ENCODE measurements at places on chromosomes 3 and 15.

DNA sequence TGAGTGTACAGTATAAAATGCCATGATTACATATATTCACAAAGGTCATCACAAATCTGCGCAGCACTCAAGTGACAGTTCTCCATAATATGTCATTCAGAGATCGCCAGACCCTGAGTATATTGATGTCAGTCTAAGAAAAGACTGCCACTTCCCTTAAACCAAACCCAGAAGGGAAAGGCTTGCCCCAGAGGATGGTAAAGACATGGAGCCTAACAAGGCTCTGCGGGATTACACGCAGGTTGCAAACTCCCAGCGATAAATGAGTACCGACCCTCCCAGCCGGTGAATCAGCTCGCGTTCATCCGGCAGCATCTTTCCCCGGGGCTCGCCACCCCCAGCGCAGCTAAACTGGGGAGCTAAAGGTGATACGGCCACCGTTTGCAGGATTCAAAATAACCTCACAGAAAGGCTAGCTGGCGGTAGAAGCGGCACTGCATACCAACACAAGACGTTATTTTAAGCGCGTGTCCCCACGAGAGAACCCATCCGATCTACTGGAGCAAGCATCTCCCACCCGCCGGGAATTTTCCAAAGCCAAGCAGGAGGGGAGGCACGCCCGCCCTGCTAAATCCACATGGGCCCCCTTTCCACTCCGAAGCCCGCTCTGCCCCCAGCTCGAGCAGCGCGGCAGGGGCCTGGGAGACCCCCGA lies 643 bp downstream of the MYO5A start:
- peak; percentile 19 for DNase-seq

- DNase-seq = no peak
Measured at GRCh38 chr15:81859737-81860516, 185.9 kb downstream of the MEX3B start.

DNA sequence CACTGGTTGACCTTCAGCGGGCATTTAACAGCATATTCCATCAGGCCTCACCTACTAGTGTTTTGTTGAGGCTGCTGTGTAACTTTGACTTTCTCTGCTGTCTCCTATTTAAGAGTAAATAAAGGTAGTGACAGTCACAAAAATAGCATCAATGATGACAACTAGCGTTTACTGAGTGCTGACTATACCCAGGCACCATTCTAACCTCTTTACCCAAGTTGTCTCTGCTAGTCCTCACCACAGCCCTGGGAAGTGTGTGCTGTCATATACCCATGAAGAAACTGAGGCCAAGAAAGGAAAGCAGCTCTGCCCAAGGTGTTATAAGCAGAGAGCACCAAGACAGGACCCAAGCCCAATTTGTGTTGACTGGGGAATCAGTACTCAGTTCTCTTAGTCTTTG lies 286.4 kb upstream of the CTDSPL start:
- no peak for DNase-seq

DNA sequence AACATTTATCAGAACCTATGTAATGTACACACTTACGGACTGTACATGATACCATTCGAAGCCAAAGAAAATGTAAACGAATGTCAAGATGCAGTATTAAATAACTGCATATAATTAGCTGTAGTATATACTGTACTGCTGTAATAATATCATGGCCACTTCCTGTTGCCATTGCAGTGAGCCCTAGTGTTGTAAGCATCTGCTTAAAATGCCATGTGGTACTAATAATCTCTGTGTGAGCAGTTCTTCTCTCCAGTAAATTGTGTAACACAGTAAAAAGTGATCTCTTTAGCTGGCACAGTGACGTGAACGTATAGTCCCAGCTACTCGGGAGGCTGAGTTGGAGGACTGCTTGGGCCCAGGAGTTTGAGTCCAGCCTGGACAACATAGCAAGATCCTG lies 8.6 kb downstream of the SPG11 start:
- DNase-seq = no peak

DNA sequence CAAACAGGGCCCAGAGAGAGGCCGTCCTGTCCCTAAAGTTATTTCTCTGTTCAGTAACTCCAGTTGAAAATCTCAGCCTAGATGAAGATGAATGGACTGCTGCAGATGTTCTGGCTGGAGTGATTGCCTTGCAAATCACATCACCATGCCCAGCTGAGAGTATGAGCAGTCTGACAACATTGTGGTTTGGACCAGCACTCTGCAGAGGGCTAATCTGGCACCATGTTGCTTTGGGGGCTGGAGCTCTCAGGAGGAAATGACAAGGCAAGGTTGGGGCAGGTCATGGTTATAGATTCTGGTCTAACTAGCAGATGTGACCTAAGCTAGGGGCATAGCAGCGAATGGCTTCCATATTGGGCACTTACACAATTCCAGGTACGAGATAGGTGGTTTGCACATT lies 314.2 kb downstream of the CLSTN2 start:
- no peak for DNase-seq

DNA sequence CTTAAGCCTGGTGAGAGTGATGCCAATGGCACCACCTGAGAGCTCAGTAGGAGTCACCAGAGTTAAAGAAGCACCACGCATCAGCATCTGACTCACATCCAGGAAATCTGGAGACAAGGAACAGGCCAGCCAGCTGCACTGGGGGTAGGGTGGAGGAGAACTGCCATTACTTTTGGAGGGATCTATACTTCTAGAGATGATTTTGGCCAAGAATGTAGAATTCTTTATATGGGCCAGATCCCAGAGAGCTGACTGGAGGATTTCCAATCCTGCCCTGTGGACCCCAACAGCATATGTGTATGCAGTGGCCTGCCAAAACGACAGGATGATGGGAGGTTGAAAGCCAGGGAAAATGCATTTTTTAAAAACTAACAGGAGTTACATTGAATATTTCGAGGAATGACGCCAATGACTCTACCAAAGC lies 29.8 kb downstream of the CCR3 start:
- DNase-seq = no peak

GRCh38 chr3:194352667-194353246 lies 1.6 kb upstream of the CPN2 start:
- DNase-seq = no peak

DNA sequence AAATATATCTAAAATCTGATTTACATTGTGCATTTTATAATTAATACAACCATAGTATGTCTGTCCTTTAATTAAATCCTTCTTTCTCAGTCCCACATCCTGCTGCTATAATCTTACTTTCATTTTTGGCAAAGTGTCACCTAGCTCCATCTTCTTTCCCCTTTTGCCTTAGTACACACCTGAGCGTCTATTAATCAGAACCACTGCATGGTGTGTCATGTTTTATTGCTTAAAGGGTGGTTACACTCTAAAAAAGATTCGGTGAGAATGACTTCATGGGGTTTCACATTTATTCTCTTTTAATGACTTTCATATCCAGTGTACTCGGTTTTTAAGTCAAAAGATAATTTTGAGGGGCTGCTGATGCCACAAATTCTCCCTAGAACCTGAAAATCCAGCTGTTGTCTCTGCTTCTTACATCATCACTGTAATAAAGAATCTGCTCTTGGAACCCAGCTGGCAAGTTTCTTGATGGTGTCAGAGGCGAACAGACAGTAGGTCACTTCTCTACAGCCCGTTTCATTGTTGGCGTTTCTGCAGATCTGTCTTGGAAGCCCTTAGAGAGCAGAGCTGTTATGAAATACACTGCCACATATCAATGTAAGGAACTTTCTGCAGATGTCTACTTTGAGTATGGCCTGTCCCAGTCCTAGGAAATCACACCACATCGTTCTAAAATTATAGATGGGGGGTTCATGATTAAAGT lies 99.7 kb downstream of the TIGIT start:
- no peak for DNase-seq

- no peak for DNase-seq
Measured at GRCh38 chr3:48140336-48140757, 47.9 kb downstream of the CDC25A start.
